ENCODE measurements at places on chromosomes 13 and 19.

DNA sequence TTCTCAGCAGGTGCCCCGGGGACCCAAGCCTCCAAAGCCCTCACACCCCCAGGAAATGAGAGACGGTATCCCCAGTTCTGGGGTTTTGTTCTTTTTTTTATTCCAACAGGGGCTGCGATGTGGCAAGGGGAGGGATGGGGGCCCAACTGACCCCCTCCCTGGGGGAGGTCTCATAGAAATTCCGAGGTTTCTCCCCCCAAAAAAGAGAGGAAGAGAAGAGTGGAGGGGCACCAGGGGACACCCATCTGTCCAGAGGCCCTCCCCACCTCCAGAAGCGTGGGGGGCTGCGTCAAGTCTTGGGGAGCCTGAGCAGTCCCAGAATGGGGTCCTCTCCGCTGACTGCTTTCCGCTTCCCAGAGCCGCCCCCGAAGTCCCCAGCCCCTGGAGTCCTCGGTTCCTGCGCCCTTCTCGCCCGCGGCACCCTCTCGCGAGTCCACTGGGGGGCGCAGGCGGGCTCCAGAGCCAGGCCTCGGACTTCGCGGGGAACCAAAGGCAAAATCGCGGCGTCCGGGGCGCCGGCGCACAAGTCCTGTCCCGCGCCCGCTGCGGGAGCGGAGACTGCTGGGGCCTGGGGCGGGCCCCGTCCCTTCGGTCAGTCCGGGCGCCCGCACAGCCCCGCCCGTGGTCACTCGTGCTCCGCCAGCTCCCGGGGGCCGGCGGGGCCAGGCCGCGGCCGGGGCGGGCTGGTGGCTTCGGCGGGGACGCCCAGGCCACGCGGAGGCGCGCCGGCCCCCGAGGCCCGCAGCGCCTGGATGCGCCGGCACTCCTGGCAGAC lies 4.4 kb upstream of the ATP1A3 start:
- DNase-seq: peak; percentile 45

DNA sequence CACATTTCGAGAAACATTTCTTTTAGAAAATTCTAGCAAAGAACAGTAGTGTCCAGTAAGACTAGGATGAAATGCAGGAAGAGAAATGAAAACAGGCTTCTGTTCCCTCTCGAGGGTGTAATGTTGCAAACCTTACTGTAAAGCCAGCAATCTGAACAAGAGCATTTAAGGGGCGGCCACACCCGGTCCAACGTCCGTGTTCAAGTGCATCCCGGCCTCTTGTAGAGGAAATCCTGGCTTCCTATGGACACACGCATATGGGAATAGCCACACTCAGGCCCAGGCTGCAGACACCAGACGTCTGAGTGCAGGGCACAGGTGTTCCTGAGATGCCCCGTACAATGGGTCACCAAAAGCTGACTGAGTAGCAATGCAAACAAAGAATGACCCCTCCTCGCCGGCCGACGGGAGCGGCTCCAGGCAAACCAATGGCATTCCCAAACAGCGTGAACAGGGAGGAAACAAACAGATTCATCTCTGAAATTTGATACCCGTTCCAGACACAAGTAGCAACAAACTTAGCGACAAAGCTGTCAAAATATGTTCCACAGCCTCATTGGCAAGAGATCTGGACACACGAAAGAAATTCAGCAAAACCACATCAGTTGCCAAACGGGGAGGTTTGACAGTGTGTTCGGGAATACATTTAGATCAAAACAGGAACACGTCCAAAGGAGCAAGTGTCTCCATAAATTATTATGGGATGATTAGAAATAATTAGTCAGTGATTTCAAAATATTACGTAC lies 278.6 kb upstream of the TSHZ3 start:
- no peak for DNase-seq

GRCh38 chr13:43720780-43721397 lies 65.9 kb downstream of the ENOX1 start:
- DNase-seq: no peak

DNA sequence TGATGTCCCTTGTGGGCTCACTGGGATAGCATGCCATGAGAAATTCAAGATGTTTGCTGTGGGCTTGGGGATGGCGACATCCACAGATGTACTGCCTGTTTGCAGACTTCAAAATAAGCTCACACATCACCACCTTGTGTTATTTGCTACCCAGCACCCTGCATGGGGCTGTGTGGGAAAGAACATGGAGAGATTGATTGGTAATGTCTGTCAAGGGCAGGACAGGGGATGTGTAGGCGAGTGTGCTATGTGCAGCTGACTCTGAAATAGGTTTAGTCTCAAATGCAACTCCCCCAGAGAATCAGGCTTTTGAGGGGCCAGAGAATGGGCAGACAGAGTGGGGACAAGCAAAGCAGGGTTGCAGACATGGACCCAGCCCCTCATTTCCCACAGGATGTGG lies 24.7 kb downstream of the PNPLA6 start:
- no peak for DNase-seq

DNA sequence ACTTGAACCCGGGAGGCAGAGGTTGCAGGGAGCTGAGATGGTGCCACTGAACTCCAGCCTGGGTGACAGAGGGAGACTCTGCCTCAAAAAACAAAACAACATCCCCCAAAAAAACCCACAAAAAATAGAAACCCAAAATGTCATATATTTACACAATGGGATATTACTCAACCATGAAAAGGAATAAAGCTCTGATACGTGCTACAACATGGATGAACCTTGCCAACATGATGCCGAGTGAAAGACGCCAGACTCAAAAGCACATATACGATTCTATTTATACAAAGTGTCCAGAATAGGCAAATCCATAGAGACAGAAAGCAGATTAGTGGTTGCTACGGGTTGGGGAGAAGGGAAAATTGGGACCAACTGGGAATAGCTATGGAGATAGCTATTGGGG lies 2.1 kb upstream of the TPRX1 start:
- no peak for DNase-seq

DNA sequence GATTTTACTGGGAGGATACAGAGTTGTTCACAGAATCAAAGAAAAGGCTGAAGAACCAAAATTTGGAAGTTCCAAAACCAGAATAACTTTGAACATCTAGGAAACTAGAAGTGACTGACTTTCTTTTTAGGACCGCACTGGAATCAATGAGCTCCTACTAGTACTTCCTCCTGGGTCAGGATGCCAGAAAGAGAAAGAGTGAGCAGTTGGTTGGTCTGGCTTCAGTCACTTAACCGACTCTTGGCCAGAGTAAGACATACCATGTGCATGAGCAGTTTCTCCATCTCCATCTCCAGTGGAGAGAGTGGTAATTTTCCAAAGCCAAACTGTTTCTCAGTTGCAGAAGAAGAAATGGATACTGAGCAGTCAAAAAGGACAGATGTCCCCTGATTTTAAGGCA lies 27.1 kb upstream of the MTUS2 start:
- no peak for DNase-seq

DNA sequence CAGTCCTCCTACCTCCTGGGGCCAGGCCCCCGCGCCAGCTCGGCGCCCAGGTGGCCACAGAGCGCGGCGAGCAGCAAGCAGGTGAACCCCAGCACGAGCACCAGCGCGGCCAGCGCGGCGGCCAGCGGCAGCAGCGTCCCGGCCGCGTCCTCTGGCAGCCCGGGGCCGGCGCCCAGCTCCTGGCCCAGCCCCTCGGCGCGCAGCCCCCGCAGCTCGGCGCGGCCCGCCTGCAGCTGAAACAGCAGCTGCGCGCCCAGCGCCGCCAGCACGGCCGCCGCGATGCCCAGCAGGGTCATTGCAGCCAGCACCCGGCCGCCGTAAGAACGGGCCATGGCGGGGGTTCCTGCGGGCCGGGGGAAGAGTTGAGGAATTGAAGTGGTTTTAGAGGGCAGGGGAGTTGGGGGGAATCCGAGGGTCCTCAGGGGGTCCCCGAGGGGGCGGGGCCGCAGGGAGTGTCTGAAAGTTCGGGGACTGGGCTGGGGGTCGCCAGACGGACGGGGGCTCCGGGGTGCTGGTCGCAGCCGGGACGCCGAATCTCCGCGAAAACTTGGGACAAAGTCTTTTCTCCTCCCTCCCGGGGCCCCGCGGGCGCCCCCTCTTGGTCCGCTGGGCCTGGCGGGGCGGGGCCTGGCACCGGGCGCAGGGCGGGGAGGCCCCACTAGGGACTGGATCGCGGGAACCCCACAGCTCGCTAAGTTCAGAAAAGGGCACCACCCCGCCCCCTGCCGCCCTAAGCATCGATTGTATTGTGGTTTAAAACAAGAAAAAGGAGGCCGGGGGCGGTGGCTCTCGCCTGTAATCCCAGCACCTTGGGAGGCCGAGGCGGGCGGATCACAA lies at the start of gene TMEM221:
Gene TMEM221, minus strand, starts transcription at position 538 of the 837 bp plus-strand sequence. Its CDS starts 206 bp downstream, at position 332.
- DNase-seq: peak; percentile 46

- DNase-seq: no peak
Observed at GRCh38 chr19:42352301-42353259, 27.1 kb downstream of the MEGF8 start.

DNA sequence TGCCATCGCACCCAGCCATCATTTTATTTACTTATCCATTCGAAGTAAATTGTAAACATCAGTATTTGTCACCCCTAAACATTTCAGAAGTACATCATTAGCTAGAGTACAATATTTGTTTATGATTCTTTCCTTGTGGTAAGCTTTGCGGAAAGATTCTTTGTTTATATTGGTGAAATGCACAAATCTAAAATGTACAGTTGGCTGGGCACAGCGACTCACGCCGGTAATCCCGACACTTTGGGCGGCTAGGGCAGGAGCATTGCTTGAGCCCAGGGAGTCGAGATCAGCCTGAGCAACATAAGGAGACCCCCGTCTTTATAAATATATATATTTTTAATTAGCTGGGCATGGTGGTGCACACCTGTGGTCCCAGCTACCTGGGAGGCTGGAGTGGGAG lies 10.1 kb downstream of the LGALS7B start:
- DNase-seq: no peak

DNA sequence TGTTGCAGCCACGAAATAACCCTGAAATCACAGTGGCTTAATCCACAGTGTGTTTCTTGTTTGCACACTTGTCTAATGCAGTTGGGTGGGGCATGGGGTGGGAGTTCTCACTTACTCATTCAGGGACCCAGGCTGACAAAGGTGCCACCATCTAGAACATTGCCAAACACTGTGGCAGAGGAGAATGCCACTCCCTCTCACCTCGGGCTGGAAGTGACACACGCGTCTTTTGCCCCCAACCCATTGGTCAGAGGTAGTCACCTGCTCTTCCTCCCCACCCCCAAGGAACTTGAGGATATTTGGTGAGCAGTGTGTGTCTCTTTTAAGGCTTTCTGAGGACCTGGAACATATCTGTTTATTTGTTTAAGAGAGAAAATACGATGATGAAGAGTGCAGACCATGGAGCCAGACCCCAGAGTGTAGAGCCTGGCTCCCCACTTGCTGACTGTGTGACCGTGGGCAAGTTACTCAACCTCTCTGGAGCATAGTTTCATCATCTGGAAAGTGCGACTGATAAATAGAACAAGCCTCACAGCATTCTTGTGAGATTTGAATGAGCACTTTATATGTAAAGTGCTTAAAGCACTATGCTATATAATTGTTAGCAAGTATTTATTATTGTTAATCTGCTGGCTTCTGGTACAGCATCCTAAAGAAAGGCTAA lies 17.4 kb downstream of the GPR183 start:
- no peak for DNase-seq

GRCh38 chr19:9793071-9793591 lies 24.6 kb upstream of the ZNF846 start:
- peak; percentile 44 for DNase-seq

DNA sequence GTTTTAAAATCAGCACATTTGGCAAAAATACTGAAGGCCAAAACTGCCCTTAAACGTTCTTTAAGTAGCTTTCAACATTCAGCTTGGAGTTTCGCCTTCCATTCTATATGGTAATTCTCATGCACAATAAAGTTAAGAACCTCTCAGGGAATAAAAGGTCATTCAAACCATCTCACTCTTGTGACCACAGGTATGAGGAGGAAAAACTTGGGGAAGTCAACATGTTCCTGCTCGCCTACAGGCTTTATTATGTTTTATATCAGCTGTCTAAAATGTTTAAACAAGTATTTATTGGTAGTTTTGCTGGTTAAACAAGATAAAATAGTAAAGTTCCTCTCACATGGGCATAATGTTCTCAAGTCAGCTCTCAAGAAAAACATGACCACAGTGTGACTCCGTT lies 19.9 kb upstream of the TM9SF2 start:
- no peak for DNase-seq

GRCh38 chr19:46659151-46660007 lies 1.6 kb downstream of the DACT3 start:
- DNase-seq: no peak

GRCh38 chr19:7982651-7983099 lies 22.8 kb downstream of the ELAVL1 start:
- no peak for DNase-seq

DNA sequence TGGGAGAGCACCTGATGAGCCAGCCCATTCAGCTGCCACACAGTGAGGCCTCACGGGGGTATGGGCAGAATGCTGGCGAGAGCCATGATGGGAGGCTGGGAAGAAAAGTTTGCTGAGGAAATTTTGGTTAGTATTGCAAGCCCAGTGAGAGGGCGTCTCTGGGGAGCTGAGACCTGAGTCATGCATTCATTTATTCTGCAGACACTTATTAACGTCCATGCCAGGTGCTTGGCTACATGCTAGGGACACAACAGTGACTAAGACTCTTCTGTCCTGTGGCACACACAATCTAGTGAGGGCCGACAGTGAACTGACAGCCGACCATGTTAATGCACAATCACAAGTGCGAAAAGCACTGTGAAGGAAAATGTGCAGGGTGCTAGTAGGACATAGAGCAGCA lies 27.2 kb downstream of the WDR62 start:
- DNase-seq: no peak

- no peak for DNase-seq
Observed at GRCh38 chr19:1220477-1220930, 14.9 kb downstream of the STK11 start.

DNA sequence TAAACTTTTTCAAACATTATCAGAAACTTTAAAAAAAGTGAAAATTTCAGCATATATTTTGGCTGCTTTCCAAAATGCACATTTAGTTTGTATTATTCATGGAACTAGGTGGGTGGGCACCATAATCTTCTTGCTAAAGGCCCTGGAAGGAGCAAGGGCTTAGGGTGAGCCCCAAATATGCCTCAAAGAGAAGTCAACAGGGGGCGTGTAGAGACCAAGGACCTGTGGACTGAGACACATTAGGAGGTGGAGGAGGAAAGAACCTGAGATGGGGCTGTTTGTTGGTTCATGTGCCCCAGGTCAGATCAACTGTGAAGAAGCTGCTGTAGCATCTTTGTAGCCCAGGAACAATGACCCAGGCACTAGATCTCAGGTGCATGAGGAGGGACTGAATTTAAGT lies 79.6 kb upstream of the OLFM4 start:
- DNase-seq: no peak
